Ascending aorta (tissue), 2 donors: ENCODE measurements at places on chromosomes 11 and 22. TPM values are rescaled to one million over a fixed set of nuclear protein-coding genes. Genes with fewer than 3 reads are reported as not detected.

DNA sequence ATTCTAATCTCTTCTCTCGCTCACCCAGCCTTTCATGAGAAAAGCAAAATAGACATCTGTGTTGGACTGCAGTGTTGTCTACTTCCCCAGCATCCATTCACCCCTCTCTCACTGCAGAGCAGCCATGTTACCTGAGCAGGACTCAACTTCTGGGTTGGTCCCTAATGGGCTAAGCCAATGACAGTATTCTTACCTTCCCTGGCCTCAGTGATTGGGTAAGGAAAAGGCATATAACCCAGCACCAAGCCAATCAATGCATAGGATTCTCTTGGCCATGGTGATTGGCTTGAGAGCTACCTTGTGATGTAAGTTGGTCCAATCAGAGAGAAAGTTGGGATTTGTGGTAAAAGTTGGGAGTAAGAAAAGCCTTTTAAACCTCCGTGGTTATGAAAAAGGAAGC is 99.8 kb upstream of the NECTIN1 start:
- H3K27ac ChIP-seq, result no peak overlapping the region
- no peak overlapping the region for H3K4me3 ChIP-seq
- no peak for DNase-seq
- H3K36me3 ChIP-seq, result no peaks in the 10 kb centered on the region
- no peaks in the 10 kb centered on the region for H3K4me1 ChIP-seq

GRCh38 chr22:40423310-40423688 is 52.9 kb downstream of the SGSM3 start:
- no peaks in the 10 kb centered on the region for H3K27me3 ChIP-seq
- H3K4me3 ChIP-seq, result no peak overlapping the region
- H3K36me3 ChIP-seq, result peaks cover 91% of the 10 kb centered on the region
- H3K4me1 ChIP-seq, result no peaks in the 10 kb centered on the region
- no peak for DNase-seq
- H3K27ac ChIP-seq, result no peak overlapping the region

DNA sequence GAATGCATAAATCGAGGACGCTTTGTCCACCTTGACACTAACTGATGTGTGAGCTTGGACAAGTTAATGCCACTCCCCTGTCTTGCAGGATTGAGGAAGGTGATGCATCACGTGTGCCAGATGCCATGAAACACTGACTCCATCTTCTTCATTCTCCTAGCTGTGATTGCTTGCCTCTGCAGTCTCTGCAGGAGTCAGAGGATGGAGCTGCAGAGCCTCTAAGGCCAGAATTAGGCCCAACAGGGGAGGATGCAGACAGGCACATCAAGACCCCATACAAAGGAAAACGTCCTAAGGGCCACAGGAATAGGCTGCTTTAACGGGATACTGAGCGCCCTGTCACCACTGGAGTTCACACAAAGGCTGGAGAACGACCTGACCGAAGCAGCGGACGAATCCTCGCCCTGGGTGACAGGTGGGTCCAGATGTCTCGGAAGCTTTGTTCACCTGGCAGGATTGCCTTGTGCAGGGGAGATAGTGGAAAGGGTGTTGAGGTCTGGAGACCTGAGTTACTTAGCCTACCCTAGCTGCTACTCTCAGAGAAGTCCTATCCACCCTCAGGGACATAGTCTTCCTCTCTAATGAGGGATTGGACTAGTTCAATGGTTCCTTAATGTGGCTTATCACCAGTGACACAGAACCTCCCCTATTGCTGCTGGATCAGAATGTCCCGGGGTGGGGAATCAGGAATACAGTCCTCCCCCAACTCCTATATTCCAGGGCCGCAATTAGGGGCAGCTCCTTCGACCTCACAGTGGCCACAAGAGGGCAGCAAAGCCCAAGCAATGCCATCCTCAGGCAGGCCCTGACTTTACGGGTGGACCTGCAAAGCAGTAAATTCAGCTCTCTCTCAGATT is 32.4 kb downstream of the DBX1 start:
- H3K4me3 ChIP-seq, result no peak overlapping the region
- H3K36me3 ChIP-seq, result no peaks in the 10 kb centered on the region
- H3K27ac ChIP-seq, result no peak overlapping the region
- no peaks in the 10 kb centered on the region for H3K27me3 ChIP-seq
- H3K4me1 ChIP-seq, result no peaks in the 10 kb centered on the region
- DNase-seq, result peak; percentile 84

- H3K27me3 ChIP-seq, result no peaks in the 10 kb centered on the region
- H3K4me3 ChIP-seq, result no peak overlapping the region
- DNase-seq, result peak; percentile 68
- H3K4me1 ChIP-seq, result peaks cover 37% of the 10 kb centered on the region
- H3K36me3 ChIP-seq, result no peaks in the 10 kb centered on the region
- H3K27ac ChIP-seq, result peak overlapping the region; percentile 86
Observed at GRCh38 chr11:73147771-73148681, 5.9 kb upstream of the FCHSD2 start.

DNA sequence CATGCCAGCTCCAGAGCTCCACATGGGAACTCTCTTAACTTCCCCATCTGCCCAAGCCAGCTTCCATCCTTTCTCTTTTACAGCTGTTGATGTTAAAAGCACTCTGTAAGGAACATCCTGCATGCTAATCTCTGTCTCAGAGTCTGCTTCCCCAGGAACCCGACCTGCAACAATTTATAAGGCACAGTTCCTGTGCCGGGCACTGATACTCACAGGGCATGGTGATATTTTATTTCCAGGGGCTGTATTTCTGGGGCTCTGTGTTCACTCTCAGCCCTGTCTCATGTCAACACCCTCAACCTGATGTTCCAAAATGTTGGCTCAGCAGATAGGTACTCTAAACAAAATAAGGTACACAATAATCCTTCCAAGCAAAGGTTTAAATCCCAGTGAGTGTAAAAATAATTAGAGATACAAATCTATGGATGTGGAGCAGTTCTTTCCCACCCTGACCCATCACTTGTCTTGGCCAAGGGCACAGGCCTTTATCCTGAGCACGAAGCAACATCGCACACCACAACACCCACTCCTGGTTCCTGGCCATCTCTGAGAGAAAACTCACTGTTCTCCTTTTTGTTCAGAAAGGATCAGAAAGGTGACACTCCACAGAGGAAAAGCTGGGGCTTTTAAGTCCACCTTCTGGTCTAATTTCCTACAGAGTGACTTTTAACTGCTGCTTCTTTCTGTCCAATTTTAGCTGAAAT is 44.8 kb upstream of the C11orf87 start:
- no peak overlapping the region for H3K4me3 ChIP-seq
- DNase-seq, result no peak
- H3K4me1 ChIP-seq, result no peaks in the 10 kb centered on the region
- no peaks in the 10 kb centered on the region for H3K36me3 ChIP-seq
- no peaks in the 10 kb centered on the region for H3K27me3 ChIP-seq
- no peak overlapping the region for H3K27ac ChIP-seq

DNA sequence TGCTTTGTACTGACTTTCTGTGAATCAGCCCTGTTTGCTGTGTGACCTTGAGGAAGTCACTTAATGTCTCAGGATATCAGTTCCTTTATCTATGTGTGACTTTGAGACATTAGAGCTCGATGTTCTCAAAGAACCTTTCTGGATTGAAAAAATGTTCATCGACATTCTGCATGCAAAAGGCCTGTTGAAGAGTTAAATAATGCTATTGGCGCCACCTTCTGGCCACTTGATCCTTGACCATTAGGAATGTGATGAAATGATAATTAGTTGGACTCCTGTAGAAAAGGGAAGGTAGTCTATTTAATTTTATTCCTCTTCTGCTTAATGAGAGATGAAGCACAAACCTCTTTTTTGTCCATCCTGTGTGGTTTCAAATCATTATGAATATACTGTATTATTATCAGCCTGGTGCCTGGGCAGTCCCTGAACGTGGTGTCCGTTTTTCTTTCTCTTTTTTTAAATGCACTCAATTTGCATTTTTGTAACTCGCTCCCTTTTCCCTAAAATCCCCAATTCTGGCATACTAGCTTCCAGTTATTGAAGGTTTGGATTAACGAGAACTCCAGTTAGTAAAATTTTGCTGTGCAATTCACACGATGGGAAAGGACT is 20.7 kb downstream of the ELF5 start:
- H3K27ac ChIP-seq, result no peak overlapping the region
- DNase-seq, result peak; percentile 72
- no peaks in the 10 kb centered on the region for H3K36me3 ChIP-seq
- H3K4me3 ChIP-seq, result no peak overlapping the region

DNA sequence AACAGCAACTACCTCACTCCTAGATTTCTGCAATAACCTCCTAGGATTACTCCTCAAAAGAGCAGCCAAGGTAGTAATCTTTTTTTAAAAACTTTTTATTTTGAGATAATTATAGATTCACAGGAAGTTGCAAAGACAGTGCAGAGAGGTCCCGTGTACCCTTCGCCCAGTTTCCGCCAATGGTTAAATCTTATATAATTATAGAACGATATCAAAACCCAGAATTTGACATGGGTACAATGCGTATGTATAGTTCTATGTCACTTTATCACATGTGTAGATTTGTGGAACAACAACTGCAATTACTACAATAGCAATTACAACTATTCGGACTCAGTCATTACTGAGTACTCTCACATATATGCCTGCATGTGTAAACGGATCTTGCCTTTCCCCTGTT is 94.8 kb upstream of the APOA1 start:
- DNase-seq, result no peak
- H3K36me3 ChIP-seq, result no peaks in the 10 kb centered on the region

DNA sequence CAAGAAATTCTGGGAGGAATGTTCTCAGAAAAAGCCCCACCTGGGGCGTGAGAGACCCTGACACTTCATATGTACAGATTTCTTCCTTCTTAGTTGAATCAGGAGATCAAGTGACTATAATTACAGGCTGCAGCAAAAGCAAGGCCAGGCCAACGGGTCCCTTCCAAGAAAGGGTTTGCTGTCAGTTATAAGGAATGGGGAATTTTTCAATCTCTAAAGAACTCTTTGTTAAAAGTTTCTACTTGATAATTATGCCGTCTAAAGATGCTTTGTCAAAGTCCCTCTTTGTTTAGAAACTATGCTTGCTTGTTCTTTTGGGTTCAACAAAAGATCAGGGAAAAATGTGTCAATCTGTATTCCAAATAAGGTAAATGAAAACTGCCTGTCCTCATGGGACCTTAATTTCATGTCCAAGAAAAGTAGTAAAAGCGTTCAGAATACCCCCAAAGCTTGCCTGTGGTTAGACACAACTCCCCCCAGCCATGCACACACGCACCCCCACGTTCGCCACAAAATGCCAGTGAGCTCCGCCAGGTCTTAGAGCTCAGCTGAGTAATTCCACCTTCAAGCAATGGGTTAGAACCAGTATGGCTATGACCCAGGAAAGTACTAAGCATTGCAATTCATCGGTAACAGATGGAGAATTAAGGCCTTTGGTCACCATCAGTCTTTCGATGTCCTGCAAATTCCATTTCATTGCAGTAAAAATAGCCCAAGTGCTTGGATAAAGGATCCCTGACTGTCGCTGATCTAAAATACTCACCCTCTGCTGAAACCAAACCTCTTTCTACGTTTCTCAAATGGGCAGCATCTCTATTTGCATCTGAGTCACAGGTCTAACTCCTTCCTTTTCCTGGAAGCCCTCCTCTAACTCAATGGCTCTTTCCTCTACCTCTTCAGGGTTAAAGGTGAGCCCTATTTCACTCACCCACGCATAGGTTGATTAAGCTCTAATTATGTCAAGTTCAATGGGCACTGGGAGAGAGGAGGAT is 419.2 kb upstream of the SYN3 start:
- DNase-seq, result no peak
- no peaks in the 10 kb centered on the region for H3K4me1 ChIP-seq
- H3K27me3 ChIP-seq, result no peaks in the 10 kb centered on the region
- H3K4me3 ChIP-seq, result no peak overlapping the region

DNA sequence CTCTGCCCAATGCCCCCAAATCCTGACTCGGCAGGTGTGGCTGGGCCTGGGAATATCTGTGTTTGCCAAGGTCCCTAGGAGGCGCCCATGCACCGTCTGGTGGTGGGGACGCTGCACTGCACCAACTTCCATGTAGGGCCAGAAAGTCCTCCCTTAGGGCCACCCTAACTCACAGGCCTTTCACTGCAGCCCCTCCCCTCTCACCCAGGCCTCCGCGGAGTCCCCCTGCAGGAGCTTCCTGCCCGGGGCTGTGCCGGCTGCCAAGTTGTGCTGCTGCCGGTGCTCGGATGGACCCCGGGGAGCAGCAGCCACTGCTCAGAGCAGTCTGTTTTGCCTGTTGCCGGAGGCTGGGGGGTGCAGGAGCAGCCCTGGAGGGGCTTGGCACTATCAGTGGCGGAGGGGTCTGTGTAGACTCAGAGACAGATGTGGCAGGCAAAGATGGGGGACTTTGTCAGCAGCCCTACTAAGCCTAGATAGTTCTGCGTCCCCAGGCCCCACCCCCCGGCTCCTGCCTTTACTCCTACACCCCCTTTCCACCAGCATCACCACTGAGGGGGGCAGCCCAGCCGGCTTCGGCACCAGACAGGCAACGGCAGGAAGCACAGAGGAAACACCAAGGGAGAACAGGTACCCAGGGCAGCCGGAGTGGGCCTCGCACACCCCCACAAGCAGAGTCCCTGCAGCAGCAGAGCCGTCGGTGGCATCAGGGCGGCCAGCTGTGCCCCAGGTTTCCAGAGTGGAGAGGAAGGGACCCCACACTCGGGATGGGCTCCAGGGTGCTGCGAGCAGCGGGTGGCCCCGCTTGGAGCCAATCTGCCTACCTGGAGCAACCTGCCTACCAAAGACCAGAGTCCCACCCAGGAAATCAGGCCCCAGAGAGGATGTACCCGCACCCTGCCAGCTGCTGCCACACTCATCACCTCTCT is 124.3 kb downstream of the TRIM29 start:
- no peaks in the 10 kb centered on the region for H3K27me3 ChIP-seq
- no peak overlapping the region for H3K27ac ChIP-seq
- no peak overlapping the region for H3K4me3 ChIP-seq
- no peak for DNase-seq

GRCh38 chr11:27373856-27374602 is 11.0 kb upstream of the CCDC34 start:
- no peaks in the 10 kb centered on the region for H3K27me3 ChIP-seq
- H3K4me3 ChIP-seq, result no peak overlapping the region
- DNase-seq, result no peak
- H3K4me1 ChIP-seq, result no peaks in the 10 kb centered on the region
- H3K27ac ChIP-seq, result no peak overlapping the region
- peaks cover 12% of the 10 kb centered on the region for H3K36me3 ChIP-seq

The ACTN3 gene
- total RNA-seq, result not detected

The MISFA gene
- total RNA-seq, result not detected

The MFRP gene
- not detected for total RNA-seq

The SAA2 gene
- 77.4 TPM for total RNA-seq

The SRSF8 gene
- 42.0 TPM for total RNA-seq

The PGA5 gene
- 2.0 TPM for total RNA-seq

The BIRC3 gene
- 2.8 TPM for total RNA-seq
